Trophoblast cell (in vitro differentiated cells and primary cell): ENCODE measurements at places on chromosomes 1 and 21.

- DNase-seq, result no peak
These were observed 17.8 kb downstream of the POFUT2 start for GRCh38 chr21:45269861-45270260.

- no peak for DNase-seq
These were observed at the start of gene UAP1 for GRCh38 chr1:162561616-162562469. Gene UAP1 (plus strand): TSS chr1:162561722. CDS start chr1:162566069, 4,347 bp downstream.

- DNase-seq, result no peak
These were observed 80.4 kb upstream of the EFHD2 start for GRCh38 chr1:15329104-15329820.

GRCh38 chr1:22332424-22332717 lies 119.3 kb upstream of the ZBTB40 start:
- DNase-seq, result no peak

GRCh38 chr1:185996211-185996610 lies 262.0 kb downstream of the HMCN1 start:
- peak; percentile 63 for DNase-seq

DNA sequence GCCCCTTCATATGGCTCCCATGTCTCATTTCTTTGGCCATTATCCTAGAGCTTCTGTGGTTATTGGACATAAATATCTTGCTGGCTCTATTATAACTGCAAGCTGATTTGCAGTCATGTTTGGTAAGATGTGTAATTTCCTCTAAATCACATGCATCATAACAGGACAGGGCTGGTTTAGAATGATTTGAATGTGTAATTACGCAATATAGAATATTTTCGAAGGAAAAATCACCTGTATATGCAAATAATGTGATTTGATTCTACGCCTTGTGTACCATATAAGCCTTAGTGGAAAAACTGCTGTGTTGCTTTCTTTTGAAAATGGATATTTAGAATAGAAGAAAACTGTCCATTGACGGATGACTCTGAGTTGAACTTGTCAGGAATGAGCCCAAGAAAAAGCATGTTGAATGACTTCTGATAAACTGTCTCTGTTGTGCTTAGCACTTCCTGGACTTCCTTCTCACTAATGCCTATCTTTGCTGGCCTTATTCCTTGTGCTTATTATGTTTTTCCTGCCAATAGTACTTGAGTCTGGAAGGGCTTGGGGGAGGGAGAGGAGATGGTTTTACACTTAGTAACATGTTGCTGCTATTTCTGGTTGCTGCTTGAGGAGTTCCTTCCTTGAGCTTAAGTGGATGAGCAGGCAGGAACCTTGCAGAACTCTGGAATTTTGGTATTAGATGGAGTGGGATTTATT lies 6.5 kb downstream of the CACHD1 start:
- no peak for DNase-seq

DNA sequence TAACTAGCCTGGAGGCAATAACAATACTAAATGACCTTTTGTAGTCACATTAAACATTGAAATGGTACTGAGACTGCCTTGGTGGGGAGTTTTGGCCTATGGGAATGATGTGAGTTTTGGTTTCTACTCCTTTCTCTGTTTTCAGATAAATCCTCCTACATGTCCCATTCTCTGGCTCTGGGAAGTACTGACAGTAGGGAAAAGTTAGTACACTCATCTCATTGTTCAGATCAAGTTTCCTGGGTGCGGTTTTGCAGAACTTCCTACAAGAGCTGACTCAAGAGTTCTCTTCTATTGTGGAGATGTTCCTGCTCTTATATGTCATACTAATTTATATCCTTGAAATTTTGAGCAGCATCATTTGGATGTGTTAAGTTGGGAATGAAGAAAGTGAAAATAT lies 74.2 kb upstream of the MACF1 start:
- DNase-seq, result no peak

- DNase-seq, result no peak
These were observed 1.8 kb upstream of the SLC1A7 start for GRCh38 chr1:53144201-53144600.

GRCh38 chr1:47853059-47853458 lies 144.1 kb downstream of the TRABD2B start:
- DNase-seq, result no peak

DNA sequence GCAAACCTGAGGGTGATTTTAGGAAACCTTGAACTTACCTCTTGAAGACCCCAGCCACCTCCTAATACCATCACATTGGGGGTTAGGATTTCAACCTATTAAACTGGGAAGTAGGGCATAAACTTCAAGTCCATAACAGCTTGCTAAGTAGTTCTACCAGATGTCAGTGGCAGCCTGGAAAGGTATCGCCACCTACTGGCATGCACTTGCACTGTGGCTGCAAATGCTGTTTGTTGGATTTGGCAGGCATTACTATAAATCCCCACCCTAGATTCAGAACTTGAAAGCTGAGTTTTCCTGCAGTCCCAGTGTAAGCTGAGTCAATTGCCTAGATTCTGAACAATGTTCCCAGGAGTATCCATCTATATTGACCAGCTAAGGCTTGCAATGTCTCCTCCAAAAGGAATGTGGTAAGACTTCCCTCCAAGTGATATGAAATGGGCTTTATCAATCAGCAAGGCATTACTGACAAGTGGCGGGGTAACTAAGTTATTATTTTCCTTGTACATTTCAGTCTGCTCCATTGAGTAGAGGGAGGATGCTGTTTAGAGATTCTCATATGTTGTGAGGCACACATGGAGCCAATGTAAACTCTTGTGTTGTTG lies 474.5 kb downstream of the PTPRC start:
- DNase-seq, result peak; percentile 69

DNA sequence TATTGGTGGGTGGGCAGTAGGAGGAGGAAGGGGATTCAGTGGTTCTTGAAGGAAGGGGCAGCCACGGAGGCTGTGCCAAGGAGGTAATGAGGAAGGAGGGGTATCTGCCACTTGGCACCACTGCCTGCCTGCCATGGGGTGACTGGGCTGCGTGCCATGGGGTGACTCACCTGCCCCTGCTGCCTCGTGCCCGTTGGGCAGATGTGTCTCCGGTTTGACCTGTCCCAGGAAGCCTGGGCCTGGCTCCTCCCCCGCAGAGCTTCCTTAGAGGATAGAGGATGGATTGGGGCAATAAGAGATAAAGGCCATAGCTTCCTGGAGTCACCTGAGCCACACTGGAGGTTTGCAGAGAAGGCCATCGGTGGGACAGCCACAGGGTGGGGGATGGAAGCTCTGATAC lies 1.7 kb downstream of the PADI3 start:
- DNase-seq, result no peak

DNA sequence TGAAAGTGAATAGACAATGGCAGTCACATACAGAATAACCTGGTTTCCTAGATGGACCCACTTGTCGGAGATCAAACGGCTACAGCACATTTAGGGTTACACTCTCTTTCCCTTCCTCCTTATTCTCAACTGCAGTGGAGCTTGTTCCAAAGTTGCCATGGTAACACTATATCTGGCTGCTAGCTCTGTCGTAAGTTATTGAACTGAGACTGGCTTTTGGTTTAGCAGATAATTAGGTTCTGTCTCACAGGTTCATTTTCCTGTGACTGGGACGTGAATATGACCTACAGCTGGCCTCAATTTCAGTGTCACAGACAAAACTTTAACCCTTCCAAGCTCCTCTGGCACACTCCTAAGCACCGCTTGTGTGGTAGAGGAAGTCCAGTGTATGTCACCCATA lies 875.8 kb downstream of the USP25 start:
- no peak for DNase-seq

DNA sequence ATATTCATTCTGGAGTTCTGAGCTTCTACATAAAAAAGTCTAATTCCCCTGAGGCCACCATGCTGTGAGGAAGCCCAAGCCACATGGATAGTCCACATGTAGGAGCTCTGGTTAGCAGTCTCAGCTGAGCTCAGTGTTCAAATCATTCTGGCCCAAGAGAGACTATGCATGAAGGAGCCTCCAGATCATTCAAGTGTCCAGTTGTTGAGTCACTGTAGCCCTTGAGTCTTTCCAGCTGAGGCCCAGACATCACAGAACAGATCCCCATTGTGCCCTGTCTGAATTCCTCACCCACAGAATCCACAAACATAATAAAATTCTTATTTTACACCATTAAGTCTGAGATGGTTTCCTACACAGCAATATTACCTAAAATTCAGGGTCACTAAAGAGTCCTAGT lies 107.0 kb upstream of the NGF start:
- no peak for DNase-seq

- peak; percentile 62 for DNase-seq
These were observed 6.9 kb downstream of the ACKR1 start for GRCh38 chr1:159211331-159212136.

GRCh38 chr1:18541046-18541795 lies 60.5 kb downstream of the KLHDC7A start:
- no peak for DNase-seq

DNA sequence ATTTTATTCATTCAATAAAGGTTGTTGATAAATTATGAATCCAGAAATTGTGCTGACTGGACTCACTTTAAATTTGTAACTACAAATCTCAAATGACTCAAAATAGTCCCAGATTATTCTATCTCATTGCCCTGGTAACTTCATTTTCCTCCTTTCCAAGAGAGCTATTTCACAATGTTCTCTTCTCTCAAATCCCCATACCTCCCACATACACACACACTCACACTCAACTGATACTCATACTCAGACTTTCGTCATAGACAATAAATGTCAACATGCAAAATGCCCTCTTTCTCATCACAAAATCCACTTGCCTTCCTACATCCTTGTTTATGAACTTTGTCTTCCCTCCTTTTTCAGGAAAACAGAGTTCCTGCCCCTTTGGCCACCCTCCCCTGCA lies 33.3 kb downstream of the EXTL2 start:
- DNase-seq, result no peak

DNA sequence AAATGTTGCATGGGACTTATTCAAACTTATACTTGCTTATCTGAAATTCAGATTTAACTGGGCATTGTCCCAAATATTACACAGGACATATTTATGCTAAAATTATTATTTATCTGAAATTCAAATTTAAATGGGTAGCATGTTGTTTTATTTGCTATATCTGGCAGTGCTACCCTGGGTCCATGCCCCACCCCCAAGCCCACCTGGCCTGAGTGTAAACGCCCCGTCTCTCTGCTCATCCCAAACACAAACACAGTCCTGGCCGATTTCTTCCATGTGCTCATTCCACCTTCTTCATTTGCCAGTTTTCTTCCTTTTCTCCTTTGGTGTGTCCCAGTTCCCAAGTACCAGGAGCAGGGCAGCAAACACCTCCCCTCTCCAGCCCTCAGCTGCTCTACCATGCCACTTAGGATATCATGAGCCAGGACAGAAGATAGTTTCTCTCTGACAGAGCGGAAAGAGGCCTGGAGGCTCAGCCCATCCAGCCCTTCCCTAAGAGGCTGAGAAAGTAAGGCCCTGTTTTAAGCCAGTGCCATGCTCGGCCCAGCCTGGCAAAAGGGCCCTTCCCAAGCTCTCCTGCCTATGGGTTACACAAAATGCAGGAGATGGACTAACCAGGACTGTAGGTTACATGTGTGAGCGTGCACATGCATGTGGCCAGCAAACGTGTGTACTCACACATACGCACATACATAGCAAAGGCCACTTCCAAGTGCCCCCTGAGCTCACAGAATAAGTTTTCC lies 69.5 kb downstream of the UBE2T start:
- DNase-seq, result no peak

DNA sequence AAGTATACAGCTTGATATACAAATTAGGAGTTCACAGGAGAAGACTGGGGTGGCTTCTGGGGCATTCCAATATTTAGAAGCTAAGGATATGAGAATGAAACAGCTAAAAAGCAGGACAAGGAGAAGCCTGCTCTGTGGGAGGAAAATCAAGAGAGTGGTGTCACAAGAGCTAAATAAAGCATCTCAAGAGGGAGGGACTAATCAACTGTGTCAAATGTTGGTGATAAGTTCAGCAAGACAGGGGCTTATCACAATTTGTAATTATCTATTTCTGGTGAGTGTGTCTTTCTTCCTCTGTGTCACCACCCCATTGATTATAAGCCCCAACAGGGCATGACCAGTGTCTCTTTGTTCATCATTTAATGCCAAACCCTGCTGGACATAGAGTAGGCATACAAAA lies 295.8 kb upstream of the DUSP10 start:
- no peak for DNase-seq

- DNase-seq, result no peak
These were observed 25.3 kb downstream of the TRIM11 start for GRCh38 chr1:228381356-228381755.

GRCh38 chr21:39196838-39197237 lies 13.6 kb upstream of the PSMG1 start:
- no peak for DNase-seq

- DNase-seq, result peak; percentile 86
These were observed 1.1 kb downstream of the SERTAD4 start for GRCh38 chr1:210233495-210234328.

GRCh38 chr1:201711811-201712210 lies 117.1 kb upstream of the IPO9 start:
- no peak for DNase-seq

DNA sequence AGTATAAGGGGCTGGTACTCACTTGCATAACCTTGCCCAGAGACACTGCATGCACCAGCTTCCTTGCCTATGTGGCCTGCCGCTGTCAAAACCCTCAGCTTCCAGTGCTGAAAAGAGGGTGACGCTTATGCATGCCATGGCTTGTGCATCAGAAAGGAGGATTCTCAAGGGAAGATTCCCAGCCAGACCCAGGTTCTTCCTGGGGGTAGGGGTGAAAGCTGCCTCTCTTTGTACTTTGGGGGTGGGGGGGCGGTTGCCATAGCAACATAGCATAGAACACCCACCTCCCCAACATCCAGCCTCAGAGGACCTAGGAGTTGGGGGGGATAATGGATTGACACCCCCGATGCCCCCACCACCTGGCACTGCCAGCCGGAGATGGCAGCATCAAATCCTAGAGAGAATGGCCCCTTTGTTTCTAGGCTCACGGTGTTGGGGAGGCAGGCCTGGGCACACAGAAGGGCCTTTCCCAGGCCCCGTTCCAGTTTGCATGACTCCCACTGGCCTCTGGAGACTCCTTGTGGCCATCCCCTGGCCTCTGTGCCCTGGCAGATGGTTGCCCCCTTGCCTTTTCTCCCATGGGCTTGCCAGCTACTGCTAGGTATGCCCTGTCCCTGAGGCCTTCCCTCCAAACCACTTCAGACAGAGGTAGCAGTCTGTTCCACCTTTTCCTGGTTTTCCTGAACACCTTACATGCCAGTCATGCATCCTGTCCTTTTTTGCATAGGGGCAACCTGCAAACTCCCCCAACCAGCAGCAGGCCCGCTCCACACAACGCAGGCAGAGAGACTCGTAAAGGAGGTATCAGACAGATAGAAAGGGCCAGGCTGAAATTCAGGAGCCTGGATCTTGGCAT lies 44.6 kb downstream of the RHBG start:
- no peak for DNase-seq

DNA sequence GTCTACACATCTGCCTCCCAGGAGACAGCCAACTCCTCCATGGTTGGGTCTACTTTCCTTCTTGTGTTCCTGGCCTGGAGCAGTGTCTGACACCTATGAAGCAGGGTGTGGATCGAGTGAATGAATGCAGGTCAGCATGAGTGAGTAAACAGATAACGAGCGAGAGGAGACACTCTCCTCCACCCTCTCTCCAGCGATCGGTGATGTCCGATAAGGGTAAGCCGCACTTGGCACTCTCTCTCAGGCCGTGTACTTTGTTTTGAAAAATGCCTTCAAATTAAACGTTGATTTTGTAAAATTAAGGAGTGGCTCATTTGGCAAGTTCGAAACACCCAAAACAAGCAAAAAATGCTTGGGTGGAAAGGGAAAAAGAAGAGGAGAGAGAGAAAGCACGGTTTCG lies 43.8 kb upstream of the DMRTB1 start:
- DNase-seq, result no peak

GRCh38 chr1:8352886-8353785 lies 35.2 kb downstream of the SLC45A1 start:
- DNase-seq, result no peak
